ENCODE measurements at places on chromosomes 2 and 18.
A peak's percentile ranks its signal among the peaks of the same experiment; 100 is the strongest.

DNA sequence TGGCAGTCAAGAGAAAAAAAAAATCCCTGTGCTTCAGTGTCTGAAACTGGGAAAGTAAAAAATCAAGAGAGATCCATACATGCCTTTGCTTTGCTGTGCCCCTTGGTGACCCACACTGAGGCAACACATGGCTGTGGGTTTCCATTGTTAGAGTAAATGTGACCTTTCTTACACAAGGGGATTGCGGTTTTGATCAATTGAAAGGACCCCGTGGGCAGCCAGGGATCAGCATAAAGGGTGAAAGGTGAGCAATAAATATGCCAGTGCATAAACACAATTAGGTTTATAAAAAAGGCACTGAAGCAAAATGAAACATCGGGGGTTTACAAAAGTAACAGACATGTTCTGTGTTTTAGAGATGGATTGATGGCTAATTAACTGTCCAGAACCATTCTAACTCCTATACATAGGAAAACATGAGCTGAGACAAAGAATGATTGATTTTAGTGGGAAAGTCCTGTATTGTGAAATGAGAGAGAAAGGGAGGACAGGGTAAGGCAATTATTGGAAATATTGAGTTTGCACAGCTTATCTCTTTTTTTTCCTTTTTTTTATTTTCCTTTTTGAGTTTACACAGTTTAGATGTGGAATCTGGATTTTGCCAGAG, 40.7 kb upstream of the BBS5 start:
- DNase-seq: no peak

GRCh38 chr18:55047546-55047945, 88.3 kb upstream of the CCDC68 start:
- no peak for DNase-seq

GRCh38 chr2:15562354-15563031, 1.4 kb upstream of the NBAS start:
- DNase-seq: no peak

DNA sequence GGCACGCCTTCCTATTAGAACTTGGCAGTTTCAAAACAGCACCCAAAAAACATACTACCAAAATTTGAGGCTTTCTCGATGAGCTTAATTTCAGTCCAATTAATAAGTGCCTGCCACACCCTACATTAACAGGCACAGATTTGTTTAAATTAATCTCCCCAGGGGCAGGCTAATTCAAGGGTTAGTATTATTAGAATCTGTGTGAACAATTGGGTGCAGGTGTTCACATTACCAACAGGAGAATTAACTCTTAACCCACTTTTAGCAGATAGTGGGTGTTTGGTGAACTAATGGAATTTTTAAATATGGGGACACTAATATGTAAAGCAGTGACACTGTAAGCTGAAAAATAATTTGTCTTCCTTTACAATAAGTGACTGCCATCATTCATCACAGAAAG, 4.1 kb downstream of the MBD2 start:
- no peak for DNase-seq

GRCh38 chr2:218570850-218571249, 2.2 kb downstream of the CNOT9 start:
- DNase-seq: peak; percentile 69

- DNase-seq: peak; percentile 46
Observed at GRCh38 chr2:72147303-72147971, at the start of gene CYP26B1. CYP26B1 (minus strand) TSS chr2:72147862; CDS start chr2:72147834, 28 bp downstream.

GRCh38 chr2:28915939-28916338, 21.5 kb downstream of the WDR43 start:
- no peak for DNase-seq

GRCh38 chr2:128436479-128437203, 118.0 kb upstream of the HS6ST1 start:
- DNase-seq: no peak

DNA sequence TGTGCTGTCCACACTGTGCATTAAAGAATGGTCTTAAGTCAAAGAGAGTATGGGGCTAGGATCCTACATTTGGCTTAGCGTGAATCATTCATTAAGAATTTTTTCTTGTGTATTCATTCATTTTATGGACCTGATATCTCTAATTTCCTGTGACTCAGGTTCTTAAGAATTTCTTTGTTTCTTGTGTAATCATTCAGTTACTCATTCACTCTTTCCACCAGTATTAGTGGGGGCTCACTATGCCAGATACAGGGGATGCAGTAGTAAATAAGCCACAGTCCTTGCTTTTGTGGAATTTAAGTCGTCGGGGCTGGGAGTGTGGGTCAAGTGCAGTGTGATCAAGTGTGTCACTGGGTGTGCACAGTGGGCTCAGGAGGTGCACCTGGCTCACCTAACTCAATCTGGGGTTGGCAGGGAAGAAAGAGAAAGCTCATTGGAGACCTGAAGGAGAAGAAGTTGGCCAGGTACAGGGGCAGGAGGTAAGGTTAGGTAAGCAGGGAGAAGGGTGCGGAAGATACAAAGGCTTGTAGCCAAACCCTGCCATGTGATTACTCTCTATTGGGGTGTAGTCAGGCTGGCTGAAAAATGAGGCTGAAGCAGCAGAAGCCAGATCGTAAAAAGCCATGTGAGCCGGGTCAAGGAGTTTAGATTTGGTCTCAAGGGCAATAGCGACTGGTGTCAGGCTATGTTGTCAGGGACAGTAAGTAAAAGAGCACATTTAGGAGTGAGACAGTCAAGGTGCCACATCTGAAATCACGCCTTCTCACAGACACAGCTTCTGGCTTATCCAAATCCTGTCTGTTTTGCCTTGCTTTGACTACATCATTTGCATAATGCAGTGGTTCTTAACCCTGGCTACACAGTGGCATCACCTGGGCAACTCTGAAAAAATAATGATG, 67.2 kb downstream of the KCTD1 start:
- DNase-seq: peak; percentile 81

DNA sequence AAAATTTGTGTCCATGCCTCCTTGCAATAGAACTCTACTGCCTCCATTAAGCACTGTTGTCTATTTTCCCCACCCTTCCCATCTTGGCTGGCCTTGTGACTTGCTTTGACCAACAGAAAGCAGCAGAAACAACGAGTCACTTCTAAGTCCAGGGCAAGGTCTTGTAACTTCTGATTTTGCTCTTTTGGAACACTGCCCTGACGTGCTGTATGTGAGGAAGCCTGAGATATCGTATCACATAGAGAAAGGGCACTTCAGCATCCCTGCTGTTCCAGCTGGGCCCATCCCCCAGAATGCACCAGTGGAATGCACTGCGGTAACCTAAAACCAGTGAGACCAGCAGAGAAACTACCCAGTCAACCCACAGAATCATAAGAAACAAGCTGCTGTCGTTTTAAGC, 28.1 kb downstream of the NCKAP1 start:
- peak; percentile 24 for DNase-seq

- DNase-seq: no peak
Observed at GRCh38 chr2:10475811-10476660, 27.9 kb upstream of the ODC1 start.

DNA sequence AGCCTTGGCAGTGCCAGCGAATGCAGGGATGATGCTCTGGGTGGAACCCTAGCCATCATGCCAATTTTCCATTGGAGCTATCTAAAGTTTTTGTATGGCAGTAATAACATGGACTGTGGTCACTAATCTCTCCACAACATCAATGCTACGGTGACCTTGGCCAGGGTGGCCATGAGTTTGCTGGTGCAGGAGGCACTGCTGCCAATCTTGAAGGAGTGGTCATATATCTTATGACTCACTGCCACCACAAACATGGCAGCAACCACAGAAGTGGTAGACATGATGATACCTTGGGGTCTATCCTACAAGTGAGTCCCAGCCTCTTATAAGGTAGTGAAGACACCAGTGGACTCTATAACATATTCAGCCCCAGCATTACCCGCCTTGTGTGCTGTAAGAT, 104.6 kb downstream of the EVA1A start:
- DNase-seq: no peak

GRCh38 chr2:62868947-62869346, 163.4 kb downstream of the EHBP1 start:
- DNase-seq: no peak

GRCh38 chr2:234374150-234374508, 122.8 kb downstream of the ARL4C start:
- DNase-seq: no peak

GRCh38 chr2:72762276-72762675, 63.6 kb downstream of the EXOC6B start:
- DNase-seq: no peak

DNA sequence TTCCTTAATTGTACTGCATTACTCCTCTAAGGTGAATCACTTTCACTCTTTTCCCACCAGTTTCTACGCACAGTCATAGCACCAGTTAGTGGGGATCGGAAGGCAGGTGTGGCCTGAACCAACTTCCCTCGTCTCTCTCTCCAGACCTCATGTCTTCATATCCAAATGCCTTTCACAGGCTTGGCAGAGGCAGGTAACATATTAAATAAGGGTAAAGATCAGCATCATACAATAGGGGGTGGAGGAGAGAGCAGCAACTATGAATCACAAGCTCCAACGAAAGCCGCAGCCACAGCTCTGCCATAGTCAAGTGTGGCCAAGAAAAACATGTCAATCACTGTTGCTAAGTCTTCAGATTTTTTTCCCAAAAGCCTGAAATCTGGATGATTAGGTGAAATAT, 40.3 kb downstream of the AP1S3 start:
- no peak for DNase-seq

DNA sequence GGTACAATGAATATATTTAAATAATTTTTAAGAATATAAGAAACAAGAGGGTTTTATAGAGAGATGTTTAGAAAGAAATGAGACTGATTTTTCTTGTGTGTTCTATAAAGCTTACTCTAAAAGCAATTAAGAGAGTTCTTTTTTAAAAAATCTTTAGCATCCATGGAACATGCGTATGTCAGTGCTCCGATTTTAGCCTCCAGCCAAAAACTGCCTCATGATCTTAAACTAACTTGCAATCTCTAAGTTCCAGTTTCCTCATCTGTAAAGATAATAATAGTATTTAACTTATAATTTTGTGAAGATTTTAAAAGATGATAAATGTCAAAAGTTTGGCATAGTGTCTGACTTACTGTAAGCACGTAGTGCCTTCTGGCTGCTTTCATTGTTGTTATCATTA, 448.7 kb downstream of the EPHA4 start:
- no peak for DNase-seq

GRCh38 chr18:11073971-11074370, 75.4 kb downstream of the PIEZO2 start:
- DNase-seq: no peak

- no peak for DNase-seq
Observed at GRCh38 chr2:239942090-239942489, 83.1 kb downstream of the NDUFA10 start.

- no peak for DNase-seq
Observed at GRCh38 chr2:96546321-96546720, 9.8 kb downstream of the ARID5A start.

- no peak for DNase-seq
Observed at GRCh38 chr2:100185516-100185915, 43.1 kb upstream of the AFF3 start.

DNA sequence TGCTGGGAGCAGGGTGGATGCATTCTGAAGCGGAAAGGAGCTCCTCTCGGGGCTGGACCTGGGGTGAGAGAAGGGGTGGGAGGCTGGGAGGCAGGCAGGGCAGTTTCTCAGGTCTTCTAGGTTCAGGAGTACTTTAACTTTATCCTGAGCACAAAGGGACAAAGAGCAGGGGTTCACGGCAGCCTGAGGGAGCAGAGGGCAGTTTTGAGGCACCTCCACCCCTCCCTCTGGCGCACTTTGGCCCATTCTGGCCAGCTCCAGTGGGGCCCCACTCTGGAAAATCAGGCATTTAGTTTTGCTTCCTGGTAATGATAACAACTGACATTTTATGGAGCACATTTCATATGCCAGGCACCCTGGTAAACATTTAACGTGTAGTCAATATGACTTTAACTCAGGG, 14.3 kb downstream of the B3GNT7 start:
- no peak for DNase-seq

GRCh38 chr18:51153659-51154371, 43.7 kb downstream of the MEX3C start:
- DNase-seq: no peak

DNA sequence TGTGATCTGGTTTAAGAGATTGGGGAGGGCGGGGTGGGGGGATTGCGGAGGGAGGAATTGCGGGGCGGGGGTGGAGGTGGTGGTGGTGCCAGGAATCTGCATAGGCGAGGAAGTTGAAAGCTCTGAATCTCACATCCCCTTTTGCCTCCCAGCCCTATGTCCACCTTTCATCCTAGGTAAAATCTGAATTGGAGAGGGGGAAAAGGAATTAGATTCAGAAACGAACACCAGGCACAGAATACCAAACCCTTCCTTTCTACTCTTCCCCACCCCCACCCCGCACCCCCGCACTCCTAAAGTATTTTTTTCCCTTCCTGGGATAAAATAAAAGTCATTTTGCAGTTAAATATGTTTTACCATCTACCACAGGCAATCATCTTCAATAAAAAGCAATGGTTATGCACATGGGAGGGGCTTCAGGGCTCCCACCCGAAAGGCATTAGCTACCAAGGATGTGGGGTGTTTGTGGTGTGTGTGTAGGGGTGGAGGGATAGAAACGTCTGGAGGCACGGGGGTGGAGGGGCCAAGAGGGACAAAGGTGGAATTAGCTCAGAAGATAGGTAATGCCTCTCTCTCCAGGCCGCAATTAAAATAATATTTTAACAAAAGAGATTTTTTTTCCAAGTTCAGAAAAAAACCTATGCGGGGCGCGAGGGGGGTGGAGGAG, 1.8 kb downstream of the IGFBP5 start:
- no peak for DNase-seq

- no peak for DNase-seq
Observed at GRCh38 chr18:37721544-37722522, 156.2 kb upstream of the CELF4 start.

DNA sequence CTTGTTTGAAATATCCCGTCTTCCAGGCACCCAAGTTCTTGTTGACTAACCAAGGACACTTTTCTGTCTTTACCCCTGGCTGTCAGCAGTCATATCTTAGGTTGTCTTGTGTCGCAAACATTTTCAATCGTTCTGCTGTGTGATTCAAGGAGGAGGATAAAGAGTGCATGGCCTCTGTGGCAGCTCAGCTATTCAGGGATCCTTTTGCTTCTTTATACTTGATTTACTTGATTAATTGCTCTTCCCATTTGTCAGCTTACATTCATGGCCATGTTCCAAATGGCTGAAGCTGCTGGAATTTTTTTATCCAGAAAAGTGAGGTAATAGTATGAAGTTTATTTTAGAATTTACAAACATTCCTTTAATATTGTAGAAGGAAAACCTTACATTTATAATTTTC, 97.3 kb upstream of the FZD5 start:
- no peak for DNase-seq

DNA sequence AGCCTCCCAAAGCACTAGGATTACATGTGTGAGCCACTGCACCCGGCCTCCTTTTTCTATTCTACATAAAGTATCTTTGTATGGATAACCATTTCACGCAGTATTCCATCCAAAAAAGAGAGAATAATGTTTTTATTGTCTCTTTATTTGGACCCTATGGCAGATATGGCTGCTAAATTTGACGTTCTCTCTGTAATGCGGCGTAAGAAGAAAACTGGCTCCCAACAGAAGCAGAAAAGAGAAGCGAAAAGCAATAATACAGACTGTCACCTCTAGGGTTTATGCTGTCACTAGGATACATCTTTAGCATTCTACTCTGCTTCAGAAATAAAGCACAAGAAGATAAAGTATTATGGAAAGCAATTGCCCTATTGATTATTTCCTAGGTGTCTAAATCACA, 55.9 kb downstream of the FN1 start:
- DNase-seq: no peak

GRCh38 chr2:134715932-134716643, 2.7 kb downstream of the TMEM163 start:
- no peak for DNase-seq

- peak; percentile 8 for DNase-seq
Observed at GRCh38 chr2:105712981-105713596, 31.6 kb upstream of the NCK2 start.

GRCh38 chr18:48676346-48676745, 137.5 kb downstream of the CTIF start:
- DNase-seq: no peak
